ENCODE measurements at places on chromosomes 7 and 10.

DNA sequence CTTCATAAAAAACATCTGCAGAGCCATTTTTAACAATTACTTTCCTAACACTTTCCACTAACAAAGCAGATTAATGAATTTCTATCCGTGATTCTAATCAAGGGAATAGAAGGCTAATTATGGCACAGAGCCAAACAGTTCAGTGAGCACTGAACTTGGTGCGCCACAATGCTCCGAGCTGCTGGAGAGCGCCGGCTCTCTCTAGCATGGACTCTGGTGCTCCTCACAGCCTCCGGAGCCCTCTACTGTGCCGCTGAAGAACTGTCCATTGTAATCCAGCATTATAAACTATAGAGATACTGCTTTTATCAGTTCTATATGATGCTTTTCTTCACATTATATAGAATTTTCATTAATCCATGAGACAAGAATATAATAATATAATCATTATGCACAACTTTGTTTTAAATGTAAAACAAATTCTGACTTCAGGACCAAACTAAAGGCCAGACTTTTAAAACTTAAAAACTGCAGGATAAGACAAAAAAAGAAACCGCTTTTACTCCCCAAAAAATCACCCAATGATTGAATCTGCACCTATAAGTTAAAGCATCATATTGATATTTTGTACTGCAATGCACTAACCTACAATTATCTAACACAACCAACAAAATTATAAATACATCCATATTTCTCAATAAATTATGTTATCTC, 123.6 kb downstream of the RNF32 start:
- peak; percentile 40 for DNase-seq

- no peak for DNase-seq
Measured at GRCh38 chr10:130557181-130557845, 421.1 kb downstream of the GLRX3 start.

- DNase-seq = no peak
Measured at GRCh38 chr10:33249659-33250345, 84.7 kb downstream of the NRP1 start.

- DNase-seq = no peak
Measured at GRCh38 chr7:45601094-45601493, 26.9 kb downstream of the ADCY1 start.

DNA sequence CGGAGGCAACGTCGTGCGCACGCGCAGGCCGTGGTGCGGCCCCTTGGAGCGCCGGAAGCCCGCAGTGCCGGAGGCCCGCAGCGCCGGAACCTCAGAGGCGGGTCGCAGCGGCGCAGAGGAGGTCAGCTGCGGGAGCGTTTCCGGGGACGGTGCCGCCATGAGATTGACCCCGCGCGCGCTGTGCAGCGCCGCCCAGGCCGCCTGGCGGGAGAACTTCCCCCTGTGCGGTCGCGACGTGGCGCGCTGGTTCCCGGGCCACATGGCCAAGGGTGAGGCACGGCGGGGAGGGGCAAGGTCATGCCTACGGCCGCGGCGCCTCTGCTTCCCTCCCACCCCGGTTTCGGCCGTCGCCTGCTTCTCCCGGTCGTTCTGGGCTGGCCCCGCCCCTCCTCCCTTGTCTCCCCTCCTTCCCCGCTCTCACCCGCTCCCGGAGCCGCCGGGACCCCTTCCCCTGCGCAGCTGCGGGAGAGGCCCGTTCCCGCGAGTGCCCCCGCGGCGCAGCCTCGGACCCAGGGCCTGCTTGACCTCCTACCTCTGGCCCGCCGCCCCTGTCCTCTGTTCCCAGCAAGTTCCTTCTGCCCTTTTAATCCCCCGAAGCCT, at the start of gene MTG1:
TSS of gene MTG1 (plus strand) at position 94 of the 600 bp plus-strand sequence. CDS start at position 158, 64 bp downstream.
- DNase-seq = peak; percentile 72

DNA sequence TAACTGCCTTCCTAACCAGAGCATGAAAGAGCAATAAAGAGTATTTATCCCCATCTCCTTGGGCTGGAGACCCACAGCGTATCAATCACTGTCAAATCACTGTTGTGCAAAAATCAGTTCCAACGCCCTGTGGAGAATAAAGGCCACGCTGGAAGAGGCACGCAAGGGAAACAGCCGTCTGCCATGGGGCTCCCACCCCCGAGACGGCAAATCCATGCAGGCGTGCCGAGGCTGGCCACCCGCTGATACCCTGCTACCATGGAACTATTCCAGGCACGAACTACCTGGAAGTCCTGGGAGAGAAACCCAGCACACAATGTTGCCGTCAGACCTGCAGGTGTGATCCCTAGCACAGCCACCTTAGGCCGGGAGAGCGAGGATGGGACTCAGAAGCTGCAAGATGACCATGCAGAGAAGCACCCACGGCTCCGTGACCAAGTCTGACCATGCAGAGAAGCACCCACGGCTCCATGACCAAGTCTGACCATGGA, 185.3 kb downstream of the DIP2C start:
- DNase-seq = no peak

GRCh38 chr10:120711860-120712259, 139.3 kb upstream of the WDR11 start:
- no peak for DNase-seq

DNA sequence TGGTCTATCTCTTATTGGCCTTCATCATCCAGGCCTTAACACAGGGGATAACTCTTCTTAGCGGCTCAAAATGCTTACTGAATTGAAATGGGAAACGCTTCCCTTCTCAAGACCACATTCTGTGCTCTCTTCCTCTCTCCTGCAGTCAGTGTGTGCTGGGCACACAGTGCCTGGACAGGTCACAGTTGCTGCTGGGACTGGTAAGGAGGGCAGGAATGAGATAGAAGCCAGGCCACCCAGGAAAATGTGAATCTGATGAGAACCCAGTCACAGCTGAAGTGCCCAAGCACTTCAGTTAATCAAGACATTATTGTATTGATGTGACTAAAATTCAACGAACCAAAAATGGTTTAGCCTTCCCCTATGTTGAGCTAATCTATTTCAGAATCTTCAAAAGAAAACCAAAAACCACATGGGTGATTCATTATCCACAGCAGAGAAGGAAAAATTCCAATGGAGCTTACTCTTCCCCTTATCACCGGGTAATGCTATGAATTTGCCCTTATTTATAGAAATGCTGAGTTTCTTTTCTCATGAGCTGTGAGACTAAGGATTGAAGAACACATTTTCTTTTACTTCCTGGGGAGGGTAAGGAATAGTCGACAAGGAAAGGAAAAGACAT, 41.2 kb upstream of the PLPP4 start:
- DNase-seq = peak; percentile 80

GRCh38 chr10:110446954-110447608, 50.6 kb upstream of the DUSP5 start:
- DNase-seq = peak; percentile 53

DNA sequence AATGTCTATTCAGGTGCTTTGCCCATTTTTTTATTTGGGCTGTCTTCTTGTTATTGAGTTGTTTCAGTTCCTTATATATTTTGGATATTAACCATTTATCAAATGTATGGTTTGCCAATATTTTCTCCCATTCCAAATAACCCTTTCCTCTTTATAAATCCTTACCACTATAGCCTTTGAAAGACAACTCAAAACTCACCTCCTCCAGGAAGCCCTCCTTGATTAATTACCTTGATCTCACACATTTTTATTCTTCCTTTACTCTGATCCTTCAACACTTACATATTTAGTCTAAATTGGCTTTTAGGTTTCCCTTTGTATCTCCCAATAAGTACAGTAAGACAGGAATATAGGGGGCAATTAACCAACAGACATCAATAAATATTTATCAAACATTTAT, 42.9 kb downstream of the NRCAM start:
- no peak for DNase-seq

DNA sequence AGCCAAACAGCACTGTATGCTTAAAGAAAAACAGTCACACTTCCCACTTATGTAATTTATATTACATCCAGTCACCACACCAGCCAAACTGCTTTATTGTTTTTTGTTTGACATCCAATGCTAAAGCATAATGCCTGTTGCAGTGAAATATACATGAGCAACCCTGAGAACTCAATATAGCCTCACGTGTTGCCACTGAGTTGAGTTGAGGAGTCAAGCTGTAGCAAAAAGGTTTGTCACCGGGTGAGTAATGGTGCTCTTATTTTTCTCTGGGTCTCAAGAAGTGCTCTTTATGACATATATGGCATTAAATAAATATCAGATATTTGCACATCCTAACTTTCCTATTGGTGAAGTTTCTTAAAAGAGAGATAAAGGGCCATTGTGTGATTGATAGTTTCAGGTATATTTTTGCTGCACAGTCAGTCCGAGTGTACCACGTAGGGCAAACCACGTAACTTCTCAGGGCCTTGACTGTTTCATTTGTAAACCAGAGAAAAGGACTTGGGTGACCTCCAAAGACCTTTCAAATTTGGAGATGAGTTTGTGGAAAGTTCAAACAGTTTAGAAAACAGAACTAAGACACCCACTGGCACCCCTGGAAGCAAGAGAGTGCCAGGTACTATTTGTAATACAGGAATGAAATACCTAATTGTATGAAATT, 168.5 kb downstream of the CFTR start:
- DNase-seq = no peak

- DNase-seq = no peak
Measured at GRCh38 chr7:118312966-118313365, 88.5 kb downstream of the ANKRD7 start.

DNA sequence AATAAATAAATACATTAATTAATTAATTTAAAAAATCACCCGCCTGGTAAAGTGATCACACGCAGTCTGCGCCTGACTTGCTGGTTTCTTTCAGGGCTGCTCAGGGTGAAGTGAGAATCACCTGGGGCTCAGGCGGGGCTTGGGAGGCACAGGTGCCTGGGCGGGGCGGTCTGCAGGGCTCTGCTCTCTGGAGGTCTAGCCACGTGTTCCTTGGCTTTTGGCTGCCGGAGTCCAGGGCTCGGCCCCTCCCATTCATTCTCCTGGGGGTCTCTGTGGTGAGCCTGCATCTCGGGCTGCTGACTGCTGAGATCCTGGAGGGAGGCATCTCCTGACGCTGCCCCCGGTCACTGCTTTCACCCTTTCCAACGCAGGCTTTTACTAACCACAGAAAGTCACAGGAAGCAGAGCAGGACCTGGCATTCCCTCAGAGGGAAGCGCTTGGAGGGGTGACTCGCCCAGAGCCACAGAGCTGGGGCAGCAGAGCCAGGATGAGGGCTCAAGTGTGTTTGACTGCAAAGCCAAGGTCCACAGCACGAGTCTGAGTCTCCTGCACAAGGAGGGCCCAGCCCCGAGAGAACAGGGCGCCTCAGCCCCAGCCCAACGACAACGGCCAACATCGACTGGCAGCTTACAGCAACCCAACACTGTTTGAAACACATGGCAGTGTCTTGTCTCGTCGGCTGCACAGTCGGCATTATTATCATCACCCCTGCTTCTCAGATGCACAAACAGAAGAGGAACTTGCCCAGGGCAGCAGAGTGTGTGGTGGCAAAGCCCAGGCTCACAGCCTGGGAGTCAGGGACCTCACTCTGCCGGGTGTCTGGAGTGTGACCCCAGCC, 22.4 kb upstream of the MNX1 start:
- no peak for DNase-seq

- DNase-seq = peak; percentile 20
Measured at GRCh38 chr7:105141068-105141467, 127.1 kb downstream of the KMT2E start.

DNA sequence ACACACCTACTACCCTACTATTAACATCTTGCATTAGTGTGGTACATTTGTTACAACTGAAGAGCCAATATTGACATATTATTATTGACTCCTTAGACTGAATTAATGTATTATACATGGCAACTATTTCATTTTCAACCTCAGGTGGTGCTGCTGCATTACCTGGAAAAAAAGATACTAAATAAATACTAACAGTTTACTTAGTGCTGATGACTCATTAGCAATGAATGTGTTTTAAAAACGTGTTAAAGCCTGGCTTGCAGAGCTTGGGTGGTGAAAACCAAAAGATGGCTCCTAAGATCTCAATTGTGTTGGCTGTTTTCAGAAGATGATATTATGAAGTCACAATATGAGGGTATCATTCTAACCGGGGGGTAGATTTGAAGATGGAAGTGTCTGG, 34.8 kb downstream of the CFAP43 start:
- no peak for DNase-seq

GRCh38 chr7:49763791-49764190, 9.6 kb upstream of the VWC2 start:
- no peak for DNase-seq

GRCh38 chr10:76885816-76886215, 751.8 kb downstream of the KCNMA1 start:
- DNase-seq = no peak

GRCh38 chr7:94666879-94667587, 11.1 kb upstream of the SGCE start:
- DNase-seq = no peak

- no peak for DNase-seq
Measured at GRCh38 chr10:74983383-74983782, 128.1 kb upstream of the SAMD8 start.

DNA sequence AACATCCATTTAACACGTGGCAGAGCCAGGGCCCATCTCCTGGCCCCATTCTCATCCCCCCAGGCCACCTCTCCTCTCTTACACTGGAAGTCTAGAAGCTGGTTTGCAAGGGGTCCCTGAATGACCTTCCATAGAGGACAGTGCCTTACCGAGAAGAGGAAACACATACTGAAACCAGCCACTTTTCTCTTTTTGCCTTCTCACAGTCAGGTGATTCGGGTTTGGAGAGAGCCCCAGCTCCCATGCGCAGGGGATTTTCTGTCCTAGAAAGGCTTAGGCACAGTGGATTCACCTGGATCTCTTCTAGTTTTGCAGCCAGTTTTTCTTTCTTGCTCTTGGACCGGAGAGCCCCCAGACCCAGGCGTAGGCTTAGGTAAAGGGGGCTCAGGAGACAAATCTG, 334.1 kb upstream of the C7orf33 start:
- DNase-seq = no peak

DNA sequence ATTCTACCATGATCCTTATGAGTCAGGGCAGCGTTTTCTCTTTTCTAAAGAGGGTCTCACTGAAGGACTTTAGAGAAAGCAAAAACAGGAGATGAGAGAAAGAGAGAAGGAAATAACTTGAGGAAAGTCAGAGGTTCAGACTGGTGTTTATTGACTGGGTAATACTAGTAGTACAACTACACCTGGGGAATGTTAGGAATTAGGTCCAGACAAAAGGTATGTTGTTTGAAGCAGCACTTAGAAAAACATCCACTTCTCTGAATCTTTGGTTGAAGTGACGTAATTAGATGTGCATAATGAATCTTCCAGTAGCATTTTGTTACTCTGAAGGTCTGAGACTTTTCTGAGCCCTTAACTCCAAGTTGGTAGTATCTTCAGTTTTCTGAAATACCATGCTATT, 380.3 kb upstream of the LRGUK start:
- no peak for DNase-seq

DNA sequence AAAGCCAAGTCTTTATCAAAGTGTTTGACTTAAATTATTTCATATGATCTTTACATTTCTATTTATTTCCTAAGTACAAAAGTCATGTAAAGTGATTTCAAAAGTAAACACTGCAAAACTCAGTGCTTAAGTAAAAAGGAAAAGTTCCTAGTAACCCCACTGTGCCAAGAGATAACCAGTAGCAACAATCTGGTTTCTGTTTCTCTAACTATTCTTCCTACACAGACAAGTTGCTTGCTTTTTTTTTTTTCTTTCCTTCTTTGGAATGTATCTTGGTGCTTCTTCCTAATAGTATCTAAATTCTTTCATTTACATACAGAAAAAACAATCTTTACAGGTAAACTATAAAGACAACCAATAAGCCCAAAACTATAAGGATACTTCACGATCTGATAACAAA, 3.1 kb downstream of the JCAD start:
- no peak for DNase-seq

- no peak for DNase-seq
Measured at GRCh38 chr10:119365773-119366599, 158.6 kb downstream of the GRK5 start.

GRCh38 chr10:98628206-98628605, 181.5 kb upstream of the HPS1 start:
- no peak for DNase-seq

Data from fibroblast of skin of left biceps (primary cell).